Stimulated activated CD4-positive, alpha-beta T cell treated with anti-CD3 and anti-CD28 coated beads, Interleukin-2, amount 100 ng/mL, for 24 hours (primary cell): ENCODE measurements at places on chromosomes 1 and 21.

DNA sequence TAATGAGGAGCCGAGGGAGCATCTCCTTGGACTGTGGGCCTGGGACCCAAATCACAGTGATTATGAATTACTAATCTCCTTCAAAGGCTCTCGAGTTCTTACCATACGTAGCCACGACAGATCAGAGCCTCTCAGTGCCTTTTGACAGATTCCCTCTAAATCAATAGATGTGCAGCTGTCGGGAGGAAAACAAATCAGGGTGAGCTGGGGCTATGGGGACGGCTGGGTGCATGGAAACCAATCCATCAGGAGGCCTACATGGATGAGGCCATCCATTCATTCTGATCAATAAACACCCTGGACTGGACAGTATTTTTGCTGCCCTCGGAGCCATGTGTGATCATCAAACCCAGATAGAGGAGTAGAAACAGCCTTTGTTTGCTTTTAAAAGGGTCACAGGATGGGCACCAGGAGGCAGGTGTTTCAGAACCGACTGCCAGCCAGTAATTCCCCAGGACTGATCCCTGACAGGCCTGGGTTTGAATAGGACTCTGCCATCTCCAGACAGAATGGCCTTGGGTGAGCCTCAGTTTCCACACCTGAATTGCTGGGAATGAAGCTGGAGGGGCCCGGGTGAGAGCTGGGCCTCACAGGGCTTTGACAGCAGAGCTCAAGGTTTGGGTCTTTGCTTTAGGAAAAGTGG lies 532.8 kb downstream of the MATN1 start:
- no peak for DNase-seq

DNA sequence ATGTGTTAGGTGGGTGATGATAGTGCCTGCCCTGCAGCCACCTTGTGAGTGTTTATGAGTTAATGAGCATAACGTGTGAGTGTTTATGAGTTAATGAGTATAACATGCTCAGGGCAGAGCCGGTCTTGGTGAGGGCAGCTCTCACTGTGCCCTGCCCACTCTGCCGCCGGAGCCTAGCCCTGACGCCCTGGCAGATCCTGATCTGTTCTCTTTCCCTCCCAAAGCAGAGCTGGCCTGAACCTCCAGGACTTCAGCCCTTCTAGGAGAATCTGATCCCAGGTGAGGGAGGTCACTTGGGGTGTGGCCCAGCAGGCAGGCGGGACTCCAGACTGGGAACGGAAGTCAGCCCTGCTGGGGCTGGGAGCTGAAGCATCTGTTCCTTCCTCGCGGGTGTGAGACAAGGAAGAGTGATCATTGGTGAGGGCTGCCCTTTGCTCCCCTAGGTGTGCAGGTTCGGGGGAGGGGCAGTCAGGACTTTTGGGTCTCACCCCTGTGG lies 5.7 kb downstream of the FBLIM1 start:
- DNase-seq, result no peak

- DNase-seq, result no peak
Observed at GRCh38 chr21:31986035-31986856, 113.4 kb downstream of the HUNK start.

DNA sequence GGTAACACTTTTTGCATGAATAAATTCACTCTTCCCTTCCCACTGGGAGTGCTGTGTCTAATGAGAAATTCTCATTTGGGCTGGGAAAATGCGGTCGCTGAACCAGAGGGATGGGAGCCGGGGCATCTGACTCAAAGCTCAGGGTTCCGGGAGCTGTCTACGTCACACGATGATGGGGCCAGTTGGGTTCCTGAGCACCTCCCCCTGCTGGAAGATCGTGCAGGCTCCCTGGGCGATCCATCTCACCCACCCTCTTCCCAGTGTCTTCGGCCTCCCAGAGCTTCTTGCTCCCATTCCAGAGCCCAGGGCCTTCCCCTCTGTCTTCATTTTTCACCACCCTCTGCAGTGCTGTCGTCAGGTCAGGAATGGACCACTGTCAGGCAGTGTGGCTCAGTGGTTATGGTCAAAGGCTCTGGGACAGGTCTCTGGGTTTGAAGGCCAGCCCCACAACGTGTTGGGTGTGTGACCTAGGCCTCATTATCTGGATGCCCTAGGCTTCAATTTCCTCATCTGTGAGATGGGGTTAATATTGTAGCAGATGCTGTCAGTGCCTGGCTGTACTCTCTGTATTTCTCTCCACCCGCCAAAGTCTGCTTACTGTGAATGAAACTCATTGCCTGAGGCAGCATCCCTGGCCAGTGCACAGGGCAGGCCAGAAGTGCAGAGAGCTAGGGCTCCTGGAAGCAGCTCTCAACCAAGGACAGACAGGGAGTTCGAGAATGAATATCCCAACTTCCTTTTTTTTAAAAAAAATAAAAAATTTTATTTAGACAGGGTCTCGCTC lies 31.8 kb downstream of the IGSF21 start:
- DNase-seq, result no peak

GRCh38 chr1:98903261-98903660 lies 101.4 kb downstream of the PLPPR5 start:
- DNase-seq, result no peak

- no peak for DNase-seq
Observed at GRCh38 chr1:241590719-241591118, 49.5 kb downstream of the CHML start.

- no peak for DNase-seq
Observed at GRCh38 chr1:230879778-230880177, 11.5 kb upstream of the C1orf198 start.

DNA sequence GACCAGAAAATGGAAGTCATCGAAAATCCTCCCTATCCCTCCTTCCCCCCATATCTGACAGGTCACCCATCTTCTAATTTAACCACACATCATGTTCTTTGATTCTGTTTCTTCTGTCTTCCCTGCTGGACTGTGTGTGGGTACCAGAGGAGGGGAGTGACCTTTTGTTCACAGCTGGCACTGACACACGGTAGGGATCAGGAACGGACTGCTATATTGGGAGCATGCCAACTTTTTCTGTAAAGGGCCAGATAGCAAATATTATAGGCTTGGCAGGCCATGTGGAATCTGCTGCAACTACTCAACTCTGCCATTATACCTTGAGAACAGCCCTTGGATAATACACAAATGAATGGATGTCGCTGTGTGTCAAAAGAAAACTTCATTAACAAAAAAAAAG lies 7.5 kb upstream of the TOMM20 start:
- DNase-seq, result no peak

DNA sequence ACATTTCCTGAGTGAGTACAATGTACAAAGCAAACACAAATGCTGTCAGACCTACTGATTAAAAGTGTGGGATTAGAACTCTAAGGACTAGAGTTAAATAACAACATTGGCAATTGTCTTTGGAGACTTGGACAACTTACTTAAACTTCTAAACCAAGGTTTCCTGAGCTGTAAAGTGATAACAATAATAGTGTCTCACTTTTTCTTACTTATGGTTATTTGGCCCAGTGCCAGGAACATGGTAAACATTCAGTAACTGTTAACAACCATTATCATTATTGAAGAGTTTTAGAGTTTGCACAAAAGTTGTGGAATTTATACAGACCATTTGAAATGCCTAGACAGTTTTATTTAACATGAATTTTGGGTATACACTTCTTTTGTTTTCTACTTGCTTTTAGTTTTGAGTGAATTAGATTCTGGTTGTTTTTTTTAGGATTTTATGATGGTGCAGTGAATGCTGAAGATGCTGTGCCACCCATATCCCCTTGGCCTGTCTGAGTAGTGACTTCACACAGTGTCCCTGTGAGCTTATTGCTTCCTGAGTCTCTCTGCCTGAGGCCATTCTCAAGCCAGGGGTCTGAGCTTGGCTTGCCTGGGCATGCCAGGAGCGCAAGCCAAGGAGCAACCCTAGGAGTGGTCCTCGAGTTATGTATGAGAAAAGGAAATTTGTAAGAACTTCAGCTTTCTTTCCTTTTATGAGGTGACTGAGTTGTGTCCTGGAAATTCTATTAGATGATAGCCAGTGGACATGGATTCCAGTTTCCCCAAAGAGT lies 932.8 kb downstream of the TTLL7 start:
- no peak for DNase-seq

DNA sequence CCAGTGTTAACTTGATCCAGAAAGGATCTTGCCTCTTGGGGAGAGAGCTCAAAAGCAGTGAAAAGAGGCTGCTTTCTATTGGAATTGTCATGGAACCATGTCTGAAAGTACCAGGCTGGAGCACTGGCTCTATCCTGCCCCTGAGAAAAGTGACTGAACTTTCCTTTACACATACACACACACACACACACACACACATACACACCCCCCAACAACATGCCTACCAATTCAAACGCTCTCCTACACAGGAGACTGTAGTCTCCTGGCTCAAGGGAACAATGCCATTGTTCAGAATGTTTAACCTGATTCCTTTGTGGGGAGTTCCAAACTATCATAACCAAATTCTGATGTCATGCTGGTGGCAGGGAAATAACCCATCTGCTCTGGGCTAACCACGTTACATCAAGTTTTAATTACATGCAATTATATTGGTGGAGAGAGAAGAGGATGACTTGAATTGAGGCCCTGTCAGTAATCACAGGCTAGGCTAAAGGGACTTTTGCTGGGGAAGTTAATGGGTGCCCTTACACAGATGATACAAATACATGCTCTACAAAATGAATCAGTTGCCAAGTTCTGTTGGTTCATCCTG lies 52.3 kb upstream of the DUSP10 start:
- peak; percentile 45 for DNase-seq

DNA sequence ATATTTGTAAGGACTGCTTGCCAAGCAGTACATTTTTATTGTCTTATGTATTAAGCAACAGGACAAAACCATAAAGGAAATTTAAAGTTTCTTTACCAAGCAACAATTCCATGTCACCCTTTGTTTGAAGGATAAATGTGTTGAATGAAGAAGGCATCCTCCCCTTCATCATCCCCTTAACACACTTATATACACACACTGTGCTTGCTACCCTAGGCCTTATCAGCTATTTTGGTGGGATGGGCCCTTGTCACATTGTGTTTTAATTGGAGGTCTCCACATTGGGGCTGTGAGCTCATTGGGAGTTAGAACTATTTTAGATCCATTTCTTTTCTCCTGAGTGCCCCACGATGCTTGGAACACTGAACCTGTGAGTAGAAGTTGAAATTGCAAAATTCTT lies 1.9 kb downstream of the VANGL1 start:
- no peak for DNase-seq

- DNase-seq, result no peak
Observed at GRCh38 chr1:192747943-192748342, 60.9 kb upstream of the RGS2 start.
